Stimulated activated CD4-positive, alpha-beta T cell treated with anti-CD3 and anti-CD28 coated beads, Interleukin-15, amount 100 ng/mL, for 48 hours (primary cell): ENCODE measurements at places on chromosomes 4 and X.
A peak's percentile ranks its signal among the peaks of the same experiment; 100 is the strongest.

DNA sequence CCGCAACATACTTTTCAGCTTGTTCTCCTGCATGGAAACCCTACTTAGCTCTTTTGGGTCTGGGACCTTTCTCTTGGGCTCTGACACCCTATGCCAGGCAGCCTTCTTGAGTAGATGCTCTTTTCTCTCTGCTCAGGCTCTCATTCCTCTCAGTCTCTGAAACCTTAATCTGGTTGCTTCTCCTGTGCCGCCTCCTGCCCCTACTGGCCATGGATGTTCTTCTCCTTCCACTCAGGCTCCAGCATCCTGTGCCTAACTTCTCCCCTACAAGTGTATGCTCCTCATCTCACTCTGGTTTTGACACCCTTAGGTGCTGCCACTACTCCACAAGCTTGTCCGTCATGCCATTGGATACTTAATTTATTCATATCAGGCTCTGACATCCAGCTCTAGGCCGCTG lies 15.2 kb downstream of the BLTP1 start:
- DNase-seq = no peak

DNA sequence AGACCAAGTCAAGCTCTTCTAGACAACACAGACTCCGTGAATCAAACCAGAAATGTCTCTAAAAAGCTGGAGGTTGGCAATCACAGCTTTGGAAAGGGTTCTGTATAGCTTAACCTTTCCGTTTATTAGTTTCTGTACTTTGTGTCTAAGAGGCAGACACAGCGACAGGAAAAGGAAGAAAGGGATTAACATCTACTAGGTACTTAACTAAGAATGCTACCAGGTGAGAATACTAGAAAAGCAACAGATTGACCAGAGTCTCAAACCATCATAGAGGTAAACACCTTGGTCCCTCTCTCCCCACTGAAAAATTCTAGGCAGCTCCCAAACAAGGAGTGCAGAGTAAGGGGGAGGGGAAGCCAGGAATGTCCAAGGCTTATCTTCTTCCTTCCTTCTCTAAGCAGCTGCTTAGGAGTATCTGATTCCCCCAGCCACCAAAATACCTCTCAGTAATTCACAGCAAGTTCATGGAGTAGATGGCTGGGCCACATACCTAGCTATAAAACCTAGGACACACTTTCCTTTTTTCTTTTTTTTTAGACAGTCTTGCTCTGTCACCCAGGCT lies 80.8 kb downstream of the APBB2 start:
- DNase-seq = no peak

- no peak for DNase-seq
Observed at GRCh38 chr4:147040874-147041273, 95.2 kb upstream of the TTC29 start.

GRCh38 chr4:2059046-2059725 lies at the start of gene NAT8L:
TSS of gene NAT8L (plus strand) at chr4:2059327. CDS start at chr4:2059512, 185 bp downstream.
- DNase-seq = no peak

GRCh38 chr4:54231419-54231767 lies 2.3 kb downstream of the PDGFRA start:
- no peak for DNase-seq

DNA sequence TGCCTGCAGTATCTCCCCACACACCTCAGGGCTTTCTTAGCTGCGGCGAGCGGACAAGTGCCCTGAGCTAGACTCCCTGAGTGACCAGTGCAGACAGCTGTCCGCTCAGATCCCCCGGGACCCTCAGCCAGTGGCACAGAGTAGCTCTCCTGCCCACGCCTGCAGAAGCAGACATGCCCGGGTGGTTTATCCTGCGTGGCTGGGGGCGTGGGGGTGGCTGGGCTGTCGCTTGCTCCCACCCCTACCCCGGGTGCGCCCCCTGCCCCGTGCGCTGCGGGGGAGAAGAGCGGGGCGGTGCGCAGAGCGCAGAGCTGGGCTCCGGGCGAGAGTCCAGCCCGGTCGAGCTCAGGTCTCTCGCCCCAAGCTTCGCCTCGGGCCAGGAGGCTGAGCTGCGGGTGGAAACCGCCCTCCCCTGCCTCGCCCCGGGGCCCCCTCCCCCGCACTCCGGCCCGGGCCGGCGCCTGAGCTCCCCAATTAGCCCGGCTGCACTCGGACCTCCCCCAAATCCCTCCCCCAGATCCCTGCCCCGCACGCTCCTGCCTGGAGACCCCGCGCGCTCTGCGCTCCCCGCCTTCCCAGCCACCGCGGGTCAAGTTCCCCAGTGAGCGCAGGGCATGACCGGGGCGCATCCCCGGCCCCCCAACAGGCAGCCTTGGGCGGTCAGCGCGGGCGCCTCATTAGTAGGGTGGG lies 11.7 kb upstream of the SHOX start:
- no peak for DNase-seq

GRCh38 chr4:40316782-40317635 lies 18.1 kb upstream of the CHRNA9 start:
- peak; percentile 49 for DNase-seq

- no peak for DNase-seq
Observed at GRCh38 chrX:75303795-75304194, 29.9 kb downstream of the UPRT start.

DNA sequence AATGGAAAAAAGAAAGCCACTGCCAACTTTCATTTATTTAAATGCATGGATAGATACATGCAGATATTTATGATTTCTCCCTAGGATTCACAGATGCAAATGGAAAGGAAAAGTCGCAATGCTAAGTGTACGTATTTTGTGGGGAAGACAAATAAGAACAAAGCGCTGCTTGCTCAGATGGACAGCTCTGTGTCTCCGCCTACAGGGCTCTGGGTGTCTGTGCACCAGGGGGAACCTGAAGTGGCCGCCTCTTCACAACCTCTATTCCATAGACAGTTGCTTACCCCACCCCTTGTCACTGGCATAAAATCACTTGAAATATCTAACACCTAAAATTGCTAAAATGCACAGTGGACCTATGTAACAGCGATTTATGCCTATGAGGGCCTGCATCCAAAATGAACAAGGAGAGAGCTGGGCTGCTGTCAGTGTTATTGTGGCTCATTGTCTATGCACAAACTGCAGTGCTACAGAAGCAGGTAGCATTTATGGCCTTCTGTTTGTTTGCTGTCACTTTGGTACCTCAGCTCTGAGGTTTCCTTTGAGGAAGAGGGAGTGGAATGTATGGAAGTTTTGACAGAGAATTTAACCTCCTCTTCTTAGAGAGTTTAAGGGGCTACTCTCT lies 58.6 kb upstream of the PAGE1 start:
- peak; percentile 23 for DNase-seq

GRCh38 chr4:129153700-129154099 lies 57.7 kb downstream of the C4orf33 start:
- DNase-seq = no peak

DNA sequence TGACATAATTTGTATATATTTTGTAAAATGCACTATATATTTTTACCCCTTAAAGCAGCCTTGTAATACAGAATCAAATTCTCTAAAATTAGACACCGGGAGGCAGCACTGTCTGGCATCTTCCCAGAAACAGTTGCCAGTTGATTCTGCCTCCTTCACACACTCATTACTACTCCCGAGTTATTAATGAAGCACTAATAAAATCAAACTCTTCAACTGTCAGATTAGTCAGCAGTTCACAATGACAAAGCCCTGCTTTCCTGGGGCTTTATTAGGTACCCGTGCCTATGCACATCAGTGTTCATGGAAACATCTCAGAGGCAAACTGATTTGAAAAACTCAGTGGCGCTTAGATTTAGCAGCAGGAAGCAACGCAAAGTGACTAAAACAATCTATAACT lies 103.5 kb upstream of the VEGFC start:
- no peak for DNase-seq

GRCh38 chr4:15719506-15719905 lies 16.6 kb downstream of the BST1 start:
- no peak for DNase-seq

GRCh38 chr4:185183622-185184281 lies 20.0 kb downstream of the CFAP97 start:
- peak; percentile 68 for DNase-seq

DNA sequence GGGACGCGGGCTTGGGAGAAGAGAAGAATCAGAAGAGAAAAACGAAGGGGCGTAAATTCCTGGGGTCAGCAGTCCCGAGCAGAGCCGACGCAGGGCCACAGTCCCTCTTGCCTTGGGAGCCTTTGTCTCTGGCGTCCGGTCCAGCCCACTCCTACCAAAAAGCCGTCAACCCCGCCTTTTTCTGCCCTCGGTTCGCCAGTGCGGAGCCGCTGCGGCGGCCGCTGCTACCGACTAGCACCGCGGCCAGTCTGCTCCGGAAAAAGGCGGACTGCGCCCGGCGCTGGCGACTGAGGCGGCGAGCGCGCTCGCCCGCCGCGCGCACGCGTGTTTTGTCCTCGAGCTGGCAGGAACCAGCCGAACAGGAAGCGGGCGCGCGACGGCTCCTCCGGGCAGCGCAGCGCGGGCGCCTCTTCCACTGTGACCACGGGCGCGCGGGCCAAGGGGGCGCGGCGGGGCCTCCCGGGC lies 502 bp downstream of the HNRNPDL start:
- no peak for DNase-seq

- DNase-seq = no peak
Observed at GRCh38 chr4:35342833-35343232, 901.5 kb downstream of the ARAP2 start.

DNA sequence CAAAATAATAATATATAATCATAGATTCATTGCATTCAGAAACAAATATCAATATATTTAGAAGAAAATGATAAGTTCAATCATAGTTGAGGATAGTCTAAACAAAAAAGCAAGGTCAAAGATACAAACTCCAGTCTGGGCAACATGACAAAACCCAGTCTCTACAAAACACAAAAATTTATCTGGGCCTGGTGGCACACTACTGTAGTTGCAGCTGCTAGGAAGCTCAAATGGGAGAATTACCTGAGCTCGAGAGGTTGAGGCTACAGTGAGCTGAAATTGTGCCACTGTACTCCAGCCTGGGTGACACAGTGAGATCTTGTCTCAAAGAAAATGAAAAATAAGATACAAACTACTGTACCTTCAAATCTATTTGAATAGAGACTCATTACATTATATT lies 52.7 kb upstream of the ANXA10 start:
- no peak for DNase-seq

DNA sequence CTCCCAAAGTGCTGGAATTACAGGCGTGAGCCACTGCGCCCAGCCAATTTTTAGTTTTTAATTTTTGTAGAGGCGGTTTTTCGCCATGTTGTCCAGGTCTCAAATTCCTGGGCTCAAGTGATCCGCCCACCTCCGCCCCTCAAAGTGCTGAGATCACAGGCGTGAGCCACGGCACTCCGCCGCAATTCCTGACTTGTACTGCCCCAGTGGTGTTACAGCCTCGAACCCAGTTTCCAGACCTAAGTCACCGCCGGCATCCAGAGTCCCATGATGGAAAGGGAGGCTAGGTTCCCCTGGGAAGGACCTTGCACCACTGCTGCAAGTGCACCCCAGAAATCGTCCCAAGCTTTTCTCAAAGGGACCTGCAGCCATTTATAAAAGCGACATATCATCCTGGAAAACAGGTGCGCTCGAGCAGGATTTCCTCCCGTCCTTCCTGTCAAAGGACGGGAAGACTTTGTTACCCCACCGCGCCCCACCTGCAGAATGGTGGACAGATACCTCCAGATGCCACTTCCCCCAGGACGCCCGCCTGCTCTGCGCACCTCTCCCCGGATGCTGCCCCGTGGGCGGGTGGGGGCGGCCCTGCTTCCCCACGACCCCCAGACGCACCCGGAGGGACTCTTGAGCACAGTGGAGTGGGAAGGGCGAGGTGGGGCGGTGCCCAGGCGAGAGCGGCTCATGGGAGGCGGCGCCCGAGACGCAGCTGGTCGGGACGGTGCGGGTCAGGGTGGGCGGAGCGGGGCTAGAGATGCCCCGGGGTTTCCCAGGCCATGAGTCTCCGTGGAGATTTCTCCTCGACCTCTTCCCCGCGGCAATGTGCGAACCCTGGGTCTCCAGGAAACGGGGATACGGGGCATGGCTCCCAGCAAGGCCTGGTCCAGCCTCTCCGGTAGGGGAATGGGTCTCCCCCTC lies 947 bp upstream of the RPL10 start:
- DNase-seq = peak; percentile 41

DNA sequence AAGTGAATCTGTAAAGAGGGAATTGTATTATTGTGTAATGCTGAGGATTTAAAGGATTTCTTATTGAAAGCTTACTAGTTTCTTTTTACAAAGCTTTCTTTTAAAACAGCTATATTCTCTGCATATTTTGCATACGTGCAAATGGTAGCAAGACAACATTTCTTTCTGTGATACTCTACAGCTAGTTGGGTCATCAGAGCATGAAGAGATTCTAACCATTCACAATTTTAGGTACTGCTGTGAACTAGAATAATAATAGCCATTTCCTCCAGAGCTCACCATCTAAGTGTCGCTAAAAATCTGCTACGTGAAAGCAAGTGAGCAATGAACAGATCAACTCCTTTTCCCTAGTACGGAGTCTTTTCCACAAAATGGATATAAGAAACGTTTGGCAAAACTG lies 37.3 kb downstream of the ARHGAP6 start:
- DNase-seq = no peak
